PC-3 (cell line): ENCODE measurements at places on chromosomes 7 and 10. TPM values are rescaled to one million over a fixed set of nuclear protein-coding genes. Genes with fewer than 3 reads are reported as not detected.

DNA sequence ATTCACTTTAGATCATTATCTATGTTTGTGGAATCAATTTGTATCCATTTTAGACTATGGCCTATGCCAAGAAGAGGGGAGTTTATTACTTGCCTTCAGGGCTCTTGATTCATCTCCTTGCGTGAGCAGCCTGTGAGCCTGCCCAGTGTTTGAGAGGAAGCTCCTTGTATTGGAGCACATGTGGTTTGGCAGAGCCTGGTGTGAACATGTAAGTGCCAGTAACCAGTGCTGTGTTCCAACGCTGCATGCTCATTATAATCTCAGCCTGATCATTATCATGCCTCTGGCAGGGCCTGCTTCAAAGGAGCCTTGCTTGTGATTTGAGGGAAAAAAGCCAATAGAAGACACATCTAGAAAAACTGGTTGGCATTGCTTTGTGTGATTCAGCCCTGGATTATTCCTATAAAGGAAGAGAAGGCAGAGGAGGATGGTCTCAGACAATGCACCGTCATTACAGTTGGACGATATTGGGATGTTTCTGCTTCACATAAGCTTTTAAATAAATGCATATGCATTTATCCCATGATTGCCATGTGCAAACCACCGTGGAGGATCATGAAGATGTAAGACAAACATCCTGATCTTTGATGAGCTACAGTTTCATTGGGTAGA, 203.4 kb upstream of the AHR start:
- DNase-seq, result peak; percentile 97

GRCh38 chr10:91006001-91006751, 85.3 kb upstream of the ANKRD1 start:
- DNase-seq, result peak; percentile 69

VSIR gene
- total RNA-seq, result 13.7 and 14.1 TPM in 2 replicates

- no peak for DNase-seq
These were observed 134.9 kb downstream of the SH3PXD2A start for GRCh38 chr10:103720328-103720963.

DNA sequence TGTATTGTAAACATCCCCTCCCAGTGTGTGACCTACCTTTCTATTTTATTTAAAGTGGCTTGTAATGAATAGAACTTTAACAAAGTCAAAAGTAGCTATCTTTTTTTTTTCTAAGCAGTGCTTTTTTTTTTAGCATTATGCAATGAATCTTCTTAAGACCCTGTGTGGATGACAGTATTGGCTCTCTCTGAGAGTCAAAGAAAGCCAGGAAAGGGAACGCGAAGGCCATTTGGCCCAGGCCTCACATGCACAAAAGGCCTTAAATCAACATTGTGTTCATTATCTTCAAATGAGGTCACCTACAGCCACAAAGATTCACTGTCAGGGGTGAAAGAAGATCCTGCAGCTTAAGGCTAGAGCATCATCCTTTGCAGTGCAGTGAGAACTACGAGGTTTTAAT, 721.5 kb downstream of the GRID1 start:
- no peak for DNase-seq

DNA sequence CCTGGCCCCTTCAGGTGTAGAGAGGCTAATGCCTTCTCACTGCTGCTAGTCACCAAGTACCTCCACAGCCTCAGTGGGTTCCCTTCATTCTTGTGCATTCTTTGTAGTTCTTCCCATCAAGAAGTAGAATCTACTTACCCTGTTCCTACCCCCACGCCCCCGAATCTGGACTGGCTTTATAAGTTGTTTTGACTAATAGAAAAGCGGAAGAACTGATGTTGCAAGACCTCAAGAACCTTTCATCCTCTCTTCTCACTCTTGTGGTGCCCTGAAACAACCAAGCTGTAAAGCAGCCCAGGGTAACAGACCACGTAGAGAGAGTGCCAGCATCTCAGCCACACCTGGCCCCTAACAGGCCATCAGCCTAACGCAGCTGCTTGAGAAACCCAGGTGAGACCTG, 23.2 kb upstream of the LAMB1 start:
- no peak for DNase-seq

HTR5A gene
- not detected in 2 replicates for total RNA-seq

MACROH2A2 gene
- 86.7 and 103 TPM in 2 replicates for total RNA-seq

- no peak for DNase-seq
These were observed 166.0 kb downstream of the NRG3 start for GRCh38 chr10:82041018-82041417.

- DNase-seq, result no peak
These were observed 225.4 kb downstream of the USP6NL start for GRCh38 chr10:11386044-11386443.

HMX3 gene
- total RNA-seq, result 0.51 TPM in 1 of 2 replicates, not detected in the other

RSPH10B gene
- total RNA-seq, result not detected in 2 replicates

GRCh38 chr10:79235765-79236432, 111.4 kb upstream of the PPIF start:
- no peak for DNase-seq

MBLAC1 gene
- total RNA-seq, result 2.7 and 4.3 TPM in 2 replicates

GRCh38 chr7:17354473-17354872, 56.0 kb downstream of the AHR start:
- no peak for DNase-seq

DNA sequence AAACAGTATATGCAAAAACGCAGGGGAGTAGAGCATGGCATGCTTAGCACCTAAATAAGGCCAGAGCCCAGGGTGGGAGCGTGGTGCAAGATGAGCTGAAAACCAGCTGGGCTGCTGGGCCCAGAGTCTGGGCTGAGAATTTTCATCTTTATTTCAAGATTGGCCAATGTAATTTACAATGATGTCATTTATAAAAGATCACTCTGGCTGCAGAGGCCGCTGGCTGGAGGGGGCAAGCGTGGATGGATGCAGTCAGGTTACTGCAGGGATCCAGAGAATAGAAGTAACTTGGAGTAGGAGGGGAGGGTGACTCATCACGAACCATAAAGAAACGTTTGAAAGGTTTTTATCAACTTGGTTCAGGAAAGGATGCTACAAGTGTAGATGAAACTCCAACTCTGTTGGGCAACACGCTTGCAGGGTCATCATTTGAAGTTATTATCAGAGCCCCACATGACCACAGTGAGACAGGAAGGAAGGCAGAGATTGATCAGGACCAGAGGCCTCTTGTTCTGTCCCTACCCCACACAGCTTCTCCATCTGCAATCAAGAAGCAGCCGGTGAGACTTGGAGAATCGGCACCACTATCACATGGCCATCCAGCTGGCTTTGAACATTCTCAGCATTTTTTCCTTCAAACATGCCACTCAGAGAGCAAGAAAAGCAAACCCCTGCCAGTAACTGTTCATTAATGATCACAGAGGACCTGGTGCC, 49.2 kb downstream of the ODAD2 start:
- no peak for DNase-seq

- peak; percentile 97 for DNase-seq
These were observed 65.3 kb downstream of the OR13A1 start for GRCh38 chr10:45249978-45250693.

DNA sequence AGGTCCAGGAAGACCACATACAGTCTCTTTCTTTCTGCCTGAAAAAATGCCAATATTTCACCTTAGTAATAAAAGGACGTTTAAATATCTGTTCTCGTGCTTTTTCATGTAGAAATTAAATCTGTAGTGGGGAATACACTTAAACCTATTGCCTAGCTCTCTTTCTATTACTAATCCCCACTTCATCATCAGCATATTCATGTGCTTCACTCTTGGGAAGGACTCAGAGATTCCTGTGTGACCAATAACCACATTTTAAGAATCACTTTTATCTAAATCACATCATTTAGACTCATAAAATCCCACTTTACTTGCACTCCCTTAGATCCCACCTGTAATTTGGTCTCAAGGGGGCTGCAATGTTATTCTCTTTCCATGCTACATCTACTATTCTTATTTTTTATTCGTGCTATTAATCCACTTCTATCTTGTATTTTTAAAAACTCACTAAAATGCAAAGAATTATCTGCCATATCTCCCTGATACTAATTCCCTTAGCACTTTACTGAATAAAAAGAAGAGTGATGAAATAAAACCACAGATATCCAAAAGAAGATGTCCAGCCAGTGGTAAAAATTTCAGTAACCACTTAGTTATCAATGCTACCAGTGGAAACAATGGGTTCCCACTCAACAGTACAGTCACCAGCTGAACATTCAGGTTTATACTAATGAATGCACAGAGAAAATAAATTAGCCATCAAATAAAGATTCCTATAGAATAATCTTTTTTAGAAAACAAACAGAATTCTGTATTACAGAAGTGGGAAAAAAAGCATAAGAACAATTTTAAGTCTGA, 102.1 kb downstream of the PPP1R17 start:
- no peak for DNase-seq

ABHD11 gene
- total RNA-seq, result 38.6 and 41.4 TPM in 2 replicates

GRCh38 chr10:61139592-61139953, 195.6 kb upstream of the RHOBTB1 start:
- DNase-seq, result no peak

CFAP69 gene
- 3.1 and 6.6 TPM in 2 replicates for total RNA-seq

LRRN3 gene
- total RNA-seq, result not detected in 2 replicates

GRCh38 chr7:25922296-25922695, 229.7 kb upstream of the NFE2L3 start:
- DNase-seq, result peak; percentile 83

DNA sequence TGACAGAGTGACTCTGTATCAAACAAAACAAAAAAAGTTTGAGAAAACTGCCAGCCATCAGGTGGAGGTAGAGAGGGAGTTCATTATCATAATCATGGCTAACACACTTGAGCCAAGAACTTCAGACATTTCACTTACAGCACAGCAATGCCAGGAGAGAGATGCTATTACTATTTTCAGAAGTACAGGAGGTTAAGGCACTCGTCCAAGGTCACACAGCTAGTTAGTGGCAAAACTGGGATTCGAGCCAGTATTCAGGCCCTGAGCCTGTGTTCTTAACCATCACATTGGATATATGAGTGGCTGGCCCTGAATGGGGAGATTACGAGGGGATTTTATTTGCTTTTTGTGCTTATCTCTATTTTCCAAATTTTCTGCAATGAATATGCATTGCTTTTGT, 24.8 kb upstream of the UNC5B start:
- DNase-seq, result no peak

DNA sequence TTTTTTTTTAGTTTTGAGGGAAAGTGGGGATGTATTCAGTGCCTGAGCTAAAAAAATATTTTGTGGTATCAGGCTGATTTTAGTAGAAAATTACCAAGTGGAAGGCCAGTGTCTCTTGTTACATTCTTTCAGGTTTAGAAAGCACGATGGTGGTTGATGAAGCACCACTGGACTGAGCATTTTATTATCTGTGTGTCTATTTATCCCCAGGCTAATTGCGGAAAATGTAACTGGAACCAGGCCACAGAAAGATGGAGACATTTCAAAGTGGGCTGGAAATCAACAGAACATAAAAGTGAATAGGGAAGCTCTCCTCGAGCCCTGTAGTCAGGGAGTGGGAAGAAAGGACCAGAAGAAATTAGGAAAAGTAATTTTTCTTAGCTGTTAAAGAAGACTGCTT, 261.0 kb downstream of the STK31 start:
- DNase-seq, result peak; percentile 4
